Naive thymus-derived CD4-positive, alpha-beta T cell (primary cell): ENCODE measurements at places on chromosomes 2 and 18. TPM values are rescaled to one million over a fixed set of nuclear protein-coding genes. Genes with fewer than 3 reads are reported as not detected.

The NAT8 gene
- not detected for total RNA-seq

The PLCD4 gene
- total RNA-seq = 0.43 and 0.60 TPM in 2 replicates

GRCh38 chr2:41087946-41088345 lies 636.1 kb upstream of the SLC8A1 start:
- no peak for DNase-seq

- DNase-seq = no peak
Observed at GRCh38 chr18:1350931-1351450, 446.3 kb downstream of the ADCYAP1 start.
